Aorta (tissue), 5 donors: ENCODE measurements at places on chromosomes 7 and 10. TPM values are rescaled to one million over a fixed set of nuclear protein-coding genes. Genes with fewer than 3 reads are reported as not detected.

The MKX gene
- polyA plus RNA-seq = 2.6 TPM

The KCNH2 gene
- 0.23 TPM for polyA plus RNA-seq

The SRRM3 gene
- polyA plus RNA-seq = 3.8 TPM

The MMRN2 gene
- 0.63 TPM for polyA plus RNA-seq

The SPOCK2 gene
- polyA plus RNA-seq = 1.9 TPM

The NPTX2 gene
- 6.6 TPM for polyA plus RNA-seq

The DPYSL4 gene
- polyA plus RNA-seq = not detected

The PNLIPRP2 gene
- 4.3 TPM for polyA plus RNA-seq

DNA sequence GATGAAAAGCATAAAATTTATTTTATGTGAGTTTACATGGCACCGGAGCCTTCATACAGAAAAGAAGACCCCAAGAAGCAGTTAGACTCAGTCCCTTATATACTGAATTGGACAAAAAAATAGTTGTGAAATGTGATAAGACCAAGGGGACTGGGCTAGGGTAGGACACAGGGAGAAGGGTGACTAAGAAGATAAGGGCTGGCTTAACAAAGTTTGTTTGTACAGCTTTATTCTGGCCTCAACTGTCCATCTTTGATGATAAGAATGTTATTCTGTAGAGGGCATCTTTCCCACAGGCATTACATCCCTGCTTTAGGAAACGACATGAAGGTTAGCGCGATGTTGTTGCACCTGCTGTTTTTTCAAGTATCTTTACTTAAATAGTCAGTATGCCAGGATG lies 86.5 kb downstream of the SEC61G start:
- no peak overlapping the region for H3K27ac ChIP-seq
- DNase-seq = no peak
- H3K4me3 ChIP-seq = no peak overlapping the region
- H3K27me3 ChIP-seq = no peaks in the 10 kb centered on the region

- no peaks in the 10 kb centered on the region for H3K36me3 ChIP-seq
- H3K4me3 ChIP-seq = no peak overlapping the region
- no peaks in the 10 kb centered on the region for H3K4me1 ChIP-seq
- no peak for DNase-seq
- H3K27ac ChIP-seq = no peak overlapping the region
- H3K27me3 ChIP-seq = no peaks in the 10 kb centered on the region
Measured at GRCh38 chr10:33600381-33600780, 265.9 kb upstream of the NRP1 start.

GRCh38 chr7:24968165-24968564 lies 11.8 kb downstream of the OSBPL3 start:
- H3K36me3 ChIP-seq = no peaks in the 10 kb centered on the region
- no peak overlapping the region for H3K27ac ChIP-seq
- no peaks in the 10 kb centered on the region for H3K27me3 ChIP-seq
- H3K4me3 ChIP-seq = no peak overlapping the region

- DNase-seq = no peak
- no peaks in the 10 kb centered on the region for H3K36me3 ChIP-seq
- no peak overlapping the region for H3K27ac ChIP-seq
- H3K27me3 ChIP-seq = no peaks in the 10 kb centered on the region
- H3K4me3 ChIP-seq = no peak overlapping the region
Measured at GRCh38 chr7:90587766-90588165, 8.4 kb upstream of the CDK14 start.

GRCh38 chr7:95910341-95910740 lies 138.0 kb downstream of the DYNC1I1 start:
- DNase-seq = no peak
- no peak overlapping the region for H3K4me3 ChIP-seq
- peaks cover 2% of the 10 kb centered on the region for H3K36me3 ChIP-seq
- no peaks in the 10 kb centered on the region for H3K27me3 ChIP-seq

DNA sequence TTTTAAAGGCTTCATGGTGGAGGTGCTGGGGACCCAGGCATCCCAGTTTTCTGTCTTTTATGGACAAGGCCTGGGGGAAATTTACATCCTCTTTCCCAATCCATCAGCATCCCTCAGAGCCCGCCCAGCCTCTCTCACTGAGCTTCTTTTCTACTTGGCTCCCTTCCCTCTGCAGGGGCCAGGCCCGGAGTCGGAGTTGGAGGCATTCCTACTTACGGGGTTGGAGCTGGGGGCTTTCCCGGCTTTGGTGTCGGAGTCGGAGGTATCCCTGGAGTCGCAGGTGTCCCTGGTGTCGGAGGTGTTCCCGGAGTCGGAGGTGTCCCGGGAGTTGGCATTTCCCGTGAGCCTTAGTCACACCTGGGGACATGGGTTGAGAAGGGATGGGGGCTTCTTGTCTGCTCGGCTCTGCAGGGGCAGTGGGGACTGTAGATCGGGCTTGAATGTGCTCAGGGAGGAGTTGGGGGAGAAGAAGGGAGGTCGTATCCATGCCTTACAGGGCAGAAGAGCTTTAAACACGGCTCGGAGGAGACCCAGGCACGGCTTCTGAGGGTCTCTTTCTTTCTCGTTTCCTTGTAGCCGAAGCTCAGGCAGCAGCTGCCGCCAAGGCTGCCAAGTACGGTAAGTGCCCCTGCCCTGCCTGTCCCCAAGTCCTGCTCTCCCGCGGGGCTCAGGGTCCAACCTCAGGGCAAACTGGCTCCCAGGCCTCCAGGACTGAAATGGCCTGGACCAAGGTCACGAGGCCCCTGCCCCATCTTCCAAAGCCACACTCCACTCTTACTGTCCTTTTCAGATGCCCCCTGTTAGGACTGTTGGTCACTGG lies 27.3 kb upstream of the LIMK1 start:
- H3K4me1 ChIP-seq = no peaks in the 10 kb centered on the region
- peaks cover 9% of the 10 kb centered on the region for H3K36me3 ChIP-seq
- H3K27ac ChIP-seq = no peak overlapping the region
- no peak overlapping the region for H3K4me3 ChIP-seq

- H3K27me3 ChIP-seq = no peaks in the 10 kb centered on the region
- DNase-seq = no peak
- peak overlapping the region; percentile 43 for H3K27ac ChIP-seq
- no peaks in the 10 kb centered on the region for H3K4me1 ChIP-seq
Measured at GRCh38 chr10:12214763-12215218, 18.8 kb downstream of the CDC123 start.

- no peaks in the 10 kb centered on the region for H3K4me1 ChIP-seq
- H3K36me3 ChIP-seq = no peaks in the 10 kb centered on the region
- H3K27ac ChIP-seq = no peak overlapping the region
- no peak for DNase-seq
Measured at GRCh38 chr10:27605318-27605717, 101.2 kb downstream of the RAB18 start.
